Omental fat pad (tissue), 4 donors: ENCODE measurements at places on chromosomes 7 and 10. TPM values are rescaled to one million over a fixed set of nuclear protein-coding genes. Genes with fewer than 3 reads are reported as not detected.

DNA sequence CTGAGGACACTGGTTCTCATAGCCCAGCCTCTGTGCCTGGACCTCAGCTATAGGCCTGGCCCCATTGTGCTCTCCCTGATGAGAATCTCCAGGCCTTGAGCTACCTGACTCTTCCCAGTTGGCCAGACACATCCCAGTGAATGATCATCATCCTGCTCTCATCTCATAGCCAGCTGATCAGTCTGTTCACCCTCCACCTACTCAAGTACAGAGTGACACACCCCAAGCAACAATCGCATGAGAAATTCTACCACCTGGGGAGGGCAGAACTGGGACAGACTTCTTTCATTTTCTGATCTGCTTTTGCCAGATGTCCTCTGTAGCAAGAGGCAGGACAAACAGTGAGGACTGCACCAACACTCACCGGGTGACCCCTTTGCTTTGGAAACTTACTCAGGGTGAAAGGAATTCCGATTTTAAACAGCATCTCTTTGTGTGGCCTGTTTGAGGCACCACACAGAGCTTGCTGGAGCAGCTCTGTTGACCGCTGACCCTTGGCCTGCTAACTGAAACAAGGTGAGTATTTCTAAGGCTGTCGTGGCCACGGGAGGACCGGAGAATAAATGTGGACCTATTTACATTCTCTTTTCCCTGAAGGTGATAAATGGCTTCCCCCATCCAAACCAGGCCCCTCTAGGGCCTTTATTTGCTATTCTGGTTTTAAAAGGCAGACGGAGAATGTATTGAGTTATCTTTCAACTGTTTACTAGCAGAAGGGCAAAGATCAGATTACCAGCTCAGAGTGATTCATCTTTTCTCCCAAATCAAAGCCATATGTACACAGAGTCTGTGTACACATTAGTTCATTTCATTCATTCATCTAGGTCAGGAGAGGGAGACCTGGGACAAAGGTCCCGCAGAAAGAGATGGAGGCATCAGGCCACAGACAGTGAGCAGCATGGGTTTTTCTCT, 181.4 kb upstream of the TNS3 start:
- no peak for DNase-seq

- no peak for DNase-seq
These were observed 30.6 kb downstream of the ANK3 start for GRCh38 chr10:60359066-60359465.

DNA sequence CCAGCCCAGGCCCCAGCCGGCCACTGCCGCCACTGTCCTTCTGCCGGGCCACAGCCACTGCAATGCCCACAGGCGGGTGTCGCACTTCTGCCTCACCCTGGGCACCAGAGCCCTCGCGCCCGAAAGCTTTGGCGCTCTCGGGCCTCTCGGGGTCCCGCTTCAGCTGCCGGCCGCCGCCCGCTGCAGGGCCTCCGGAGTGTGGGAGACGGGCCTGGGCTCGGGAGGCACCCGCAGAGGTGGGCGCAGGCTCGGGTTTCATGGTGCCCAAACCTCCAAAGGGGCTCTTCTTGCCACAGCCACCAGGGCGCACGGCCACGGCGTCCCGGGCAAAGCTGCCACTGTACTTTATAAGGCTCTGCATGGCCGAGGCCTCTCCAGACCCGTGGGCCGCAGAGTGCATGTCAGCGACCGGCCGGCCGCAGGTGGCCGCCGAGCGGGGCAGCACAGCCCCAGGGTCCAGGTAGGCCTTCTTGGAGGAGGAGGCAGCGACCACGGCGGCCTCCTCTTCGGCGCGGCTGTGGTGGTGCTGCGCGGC, 35.9 kb downstream of the TNRC18 start:
- DNase-seq: no peak

- no peak for DNase-seq
These were observed 51.3 kb downstream of the PWWP2B start for GRCh38 chr10:132448248-132448731.

DNA sequence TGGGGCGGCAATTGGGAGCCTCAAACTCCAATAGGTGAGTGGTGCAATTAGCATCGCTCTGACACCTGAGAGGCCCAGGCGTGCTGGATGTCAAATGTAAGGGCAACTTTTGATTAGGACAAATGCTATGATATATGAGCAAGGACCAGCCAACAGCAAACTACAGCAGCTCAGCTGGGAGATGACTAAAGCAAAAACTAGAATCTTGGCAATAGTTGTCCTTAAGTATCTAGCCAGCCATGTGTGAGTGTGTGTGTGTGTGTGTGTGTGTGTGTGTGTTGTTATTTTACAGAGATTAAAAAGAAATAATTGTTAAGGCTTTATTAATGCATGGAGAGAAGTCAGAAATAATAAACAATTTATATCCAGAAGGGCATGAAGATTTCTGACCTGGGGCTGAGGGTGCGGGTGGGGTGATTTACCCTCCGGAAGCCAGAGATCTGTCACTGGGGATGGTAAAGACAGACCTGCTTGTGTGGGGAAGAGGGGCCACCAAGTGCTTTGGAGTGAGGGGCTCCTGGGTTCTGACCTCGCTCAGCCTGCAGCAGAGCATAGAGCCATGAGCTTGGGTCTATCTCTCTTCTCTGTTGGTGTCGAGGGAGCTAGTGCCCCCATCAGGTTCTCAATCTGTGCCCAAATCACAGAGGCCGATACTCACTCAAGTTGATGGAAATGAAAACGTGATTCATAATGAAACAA, 77.3 kb downstream of the EMX2 start:
- DNase-seq: no peak

DNA sequence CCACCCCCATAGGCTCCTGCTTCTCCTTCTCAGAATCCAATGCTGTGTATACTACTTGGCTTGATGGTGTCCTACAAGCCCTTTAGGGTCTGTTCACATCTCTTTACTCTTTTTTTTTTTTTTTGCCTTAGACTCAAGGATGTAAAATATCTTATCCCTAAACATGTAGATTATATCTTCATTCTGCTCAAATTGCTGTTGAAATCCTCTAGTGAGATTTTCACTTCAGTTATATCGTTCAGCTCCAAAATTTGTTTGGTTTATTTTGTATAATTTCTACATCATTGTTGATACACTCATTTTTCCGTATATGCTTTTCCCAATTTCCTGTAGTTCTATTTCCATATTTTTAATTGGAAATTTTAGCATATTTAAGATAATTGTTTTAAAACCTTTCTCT, 1.8 kb upstream of the AKR1C3 start:
- no peak for DNase-seq

GRCh38 chr10:46220187-46220586, 66.6 kb upstream of the ANTXRL start:
- DNase-seq: no peak

- DNase-seq: no peak
These were observed 237.3 kb upstream of the SLC26A5 start for GRCh38 chr7:103683348-103683747.

GRCh38 chr10:51709324-51709972, 10.1 kb upstream of the CSTF2T start:
- no peak for DNase-seq

- DNase-seq: no peak
These were observed 608.1 kb downstream of the TYW1 start for GRCh38 chr7:67604461-67605386.

DNA sequence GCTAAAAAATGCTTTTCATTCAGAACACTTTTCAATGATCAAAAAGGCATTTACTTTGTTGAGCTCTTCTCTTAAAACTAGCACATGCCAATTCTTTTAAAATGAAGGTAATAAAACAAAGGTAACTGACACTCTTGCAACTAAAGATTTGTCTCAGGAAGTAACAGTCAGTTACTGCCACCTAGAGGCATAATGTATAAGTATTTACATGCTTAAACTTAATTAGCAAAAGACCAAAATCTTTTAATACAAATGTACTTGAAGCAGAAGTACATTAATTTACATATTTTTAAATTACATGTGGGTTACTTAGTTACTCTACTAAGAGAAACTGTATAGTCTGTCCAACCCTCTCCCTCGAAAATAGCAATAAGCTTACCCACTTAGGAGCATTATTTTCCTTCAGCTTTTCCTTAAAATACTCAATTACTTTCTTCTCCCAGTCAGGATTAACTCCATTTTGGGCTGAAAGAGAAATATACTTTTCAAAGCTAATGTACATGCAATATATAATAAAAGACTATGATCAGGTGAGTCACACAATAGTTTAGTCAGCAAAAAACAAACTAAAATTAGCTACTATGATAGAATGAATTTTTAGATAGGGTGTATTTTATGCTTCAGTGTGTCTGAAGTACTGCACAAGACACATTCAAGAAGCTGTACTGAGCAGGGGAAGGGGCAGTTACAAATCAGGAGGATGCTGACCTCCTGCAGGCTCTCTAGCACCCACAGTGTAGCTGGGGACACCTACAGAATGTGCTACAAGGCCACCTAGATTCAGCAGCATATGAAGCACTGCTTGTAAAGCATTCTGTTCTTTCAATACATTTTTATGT, 13.0 kb downstream of the MCMBP start:
- no peak for DNase-seq

DNA sequence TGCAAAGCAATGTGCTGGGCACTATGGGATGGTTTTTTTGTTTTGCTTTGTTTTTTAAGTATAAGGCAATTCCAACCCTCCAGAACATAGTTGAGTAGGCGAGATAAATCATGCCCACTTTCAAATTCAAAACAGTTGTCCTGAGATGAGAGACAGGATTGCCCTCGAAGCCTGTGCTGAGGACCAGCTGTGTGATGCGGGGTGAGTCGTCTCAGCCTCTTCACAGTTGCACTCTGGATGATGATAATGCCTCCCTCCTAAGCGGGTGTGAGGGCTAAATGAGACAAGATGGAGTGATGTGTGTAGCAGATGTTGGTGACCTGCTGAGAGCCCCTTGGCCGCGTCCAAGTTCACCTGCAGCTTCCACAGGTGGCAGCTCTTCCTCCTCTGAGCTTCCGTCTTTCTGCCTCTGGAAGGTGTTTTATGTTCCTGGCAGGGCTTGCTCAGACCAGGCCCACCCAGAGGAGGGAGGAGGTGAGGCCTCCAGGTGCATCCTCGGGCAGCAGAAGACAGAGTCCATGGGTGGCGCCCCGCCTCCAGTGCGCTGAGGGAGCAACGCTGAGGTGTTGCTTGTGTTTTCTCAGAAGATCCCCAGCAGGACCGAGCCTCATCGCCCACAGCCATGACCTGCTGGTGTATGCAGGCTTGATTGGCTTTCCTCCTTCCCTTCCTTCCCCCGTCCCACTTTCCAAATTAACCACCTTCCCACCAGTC, 30.6 kb downstream of the ECHDC3 start:
- DNase-seq: no peak

The HOXA11 gene
- total RNA-seq: not detected

The RPEL1 gene
- total RNA-seq: not detected

The CDC14C gene
- not detected for total RNA-seq

The CYP3A4 gene
- total RNA-seq: not detected

The AKR1E2 gene
- total RNA-seq: 8.9 TPM

The SPAM1 gene
- total RNA-seq: not detected

The AOC1 gene
- total RNA-seq: not detected

The HSPA12A gene
- 31.4 TPM for total RNA-seq

The COL28A1 gene
- 3.0 TPM for total RNA-seq
